ENCODE measurements at places on chromosomes 11 and 22. TPM values are rescaled to one million over a fixed set of nuclear protein-coding genes. Genes with fewer than 3 reads are reported as not detected.

Gene MUC6
- total RNA-seq, result not detected

Gene TIMM8B
- 52.0 TPM for total RNA-seq

Gene MIOX
- total RNA-seq, result 0.32 TPM

Gene MMP7
- not detected for total RNA-seq

Gene GGT5
- 0.22 TPM for total RNA-seq

Gene PRR33
- total RNA-seq, result not detected

Gene E2F8
- total RNA-seq, result 22.8 TPM

Gene ZC3H12C
- total RNA-seq, result 2.8 TPM

Gene MS4A14
- total RNA-seq, result not detected

Gene LRP4
- total RNA-seq, result not detected

Gene ZNF74
- 9.2 TPM for total RNA-seq

Gene LDHAL6A
- total RNA-seq, result 0.07 TPM

Gene STIP1
- 253 TPM for total RNA-seq

Gene NXPE1
- total RNA-seq, result not detected

Gene KRTAP5-9
- 0.24 TPM for total RNA-seq

Gene ELFN2
- total RNA-seq, result 0.17 TPM

Gene USP47
- total RNA-seq, result 42.9 TPM

Gene FTH1
- total RNA-seq, result 1,205 TPM

Gene SCN4B
- total RNA-seq, result 0.17 TPM

Gene ARVCF
- total RNA-seq, result 1.7 TPM

Gene ZFTA
- total RNA-seq, result 2.2 TPM

Gene INS
- total RNA-seq, result not detected

Gene CYB5R2
- 1.4 TPM for total RNA-seq

Gene MYOD1
- total RNA-seq, result not detected

Gene KRTAP5-1
- total RNA-seq, result not detected

Gene VWCE
- 5.5 TPM for total RNA-seq

Gene IL18
- 0.39 TPM for total RNA-seq

Gene GLYATL1
- not detected for total RNA-seq

Gene DDI1
- not detected for total RNA-seq

Gene PES1
- 89.0 TPM for total RNA-seq

Gene TMPRSS6
- 2.7 TPM for total RNA-seq

Gene FIBIN
- not detected for total RNA-seq

Gene GDPD4
- not detected for total RNA-seq

Gene CSF2RB
- 40.1 TPM for total RNA-seq

Gene OR51B5
- total RNA-seq, result not detected

Gene CEP164
- 33.8 TPM for total RNA-seq

Gene SRPRA
- total RNA-seq, result 176 TPM

Measured in T-helper 1 cell treated with Interleukin-12 subunit alpha and Interleukin-12 subunit beta and Interleukin-4 antibody, amounts not matched to agents 30 ng/mL and 1 ng/mL, for 36 hours (primary cell).